ENCODE measurements at places on chromosomes 3 and 15.

DNA sequence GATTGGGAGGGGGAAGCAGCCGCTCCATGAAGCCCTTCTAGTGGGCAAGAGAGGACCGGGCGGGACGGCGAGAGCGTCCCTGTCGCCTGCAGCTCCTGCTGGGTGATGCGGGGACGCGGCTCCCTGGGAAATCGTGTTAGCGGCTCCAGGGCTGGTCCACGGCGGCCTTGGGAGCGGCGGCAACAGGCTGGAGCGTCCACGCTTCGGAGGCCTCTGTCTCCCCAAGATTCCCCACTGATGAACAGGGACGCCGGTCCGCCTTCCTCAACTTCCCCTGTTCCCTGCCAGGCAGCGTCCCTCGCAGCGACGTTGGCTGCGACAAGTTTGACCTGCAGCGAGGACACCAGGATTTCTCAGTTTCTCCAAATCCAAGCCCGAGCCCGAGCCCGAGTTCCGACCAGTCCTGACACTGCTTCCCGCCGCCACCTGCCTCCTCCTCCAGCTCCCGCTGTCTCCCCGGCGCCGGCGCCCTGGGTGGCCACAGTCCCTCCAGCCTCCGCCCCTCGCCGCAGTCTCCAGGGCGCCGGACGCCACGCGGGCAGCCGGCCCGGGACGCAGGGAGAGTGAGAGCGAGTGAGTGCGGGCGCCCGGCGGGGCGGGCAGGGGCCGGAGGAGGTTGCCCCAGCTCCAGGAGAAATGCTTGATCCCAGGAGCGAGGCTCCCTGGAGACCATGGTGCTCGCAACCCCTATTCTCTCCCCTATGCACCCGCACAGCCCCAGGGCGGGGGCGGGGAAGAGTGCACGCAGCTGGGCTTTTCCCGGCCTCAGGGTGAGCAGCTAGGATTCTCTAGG lies 78.1 kb upstream of the RNF7 start:
- no peak overlapping the region for H3K4me3 ChIP-seq
- H3K27ac ChIP-seq, result no peak overlapping the region
- H3K27me3 ChIP-seq, result peaks cover 10% of the 10 kb centered on the region

DNA sequence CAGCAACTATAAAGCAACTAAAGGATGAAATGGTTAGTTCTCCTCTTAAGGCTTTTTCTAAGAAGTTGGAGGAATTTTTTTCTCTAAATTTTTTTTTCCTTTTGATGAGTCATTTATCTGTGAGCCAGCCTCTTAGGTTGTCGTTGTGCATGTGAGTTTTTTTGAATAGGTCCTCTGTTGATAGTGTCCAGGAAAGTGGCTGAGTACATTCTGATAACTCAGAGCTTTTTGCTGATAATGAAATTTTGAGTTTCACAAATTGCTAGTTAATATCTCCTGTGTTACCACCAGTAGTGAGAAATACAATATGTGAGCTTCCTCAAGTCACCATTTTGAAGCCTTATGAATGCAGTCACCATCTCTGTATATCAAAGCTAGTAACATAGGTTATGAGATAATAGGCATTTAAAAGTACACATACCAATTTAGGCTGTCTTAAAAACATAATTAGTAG lies 7.1 kb upstream of the LXN start:
- H3K4me1 ChIP-seq, result no peaks in the 10 kb centered on the region
- no peak for DNase-seq
- H3K27ac ChIP-seq, result no peak overlapping the region
- H3K36me3 ChIP-seq, result no peaks in the 10 kb centered on the region
- no peaks in the 10 kb centered on the region for H3K27me3 ChIP-seq

DNA sequence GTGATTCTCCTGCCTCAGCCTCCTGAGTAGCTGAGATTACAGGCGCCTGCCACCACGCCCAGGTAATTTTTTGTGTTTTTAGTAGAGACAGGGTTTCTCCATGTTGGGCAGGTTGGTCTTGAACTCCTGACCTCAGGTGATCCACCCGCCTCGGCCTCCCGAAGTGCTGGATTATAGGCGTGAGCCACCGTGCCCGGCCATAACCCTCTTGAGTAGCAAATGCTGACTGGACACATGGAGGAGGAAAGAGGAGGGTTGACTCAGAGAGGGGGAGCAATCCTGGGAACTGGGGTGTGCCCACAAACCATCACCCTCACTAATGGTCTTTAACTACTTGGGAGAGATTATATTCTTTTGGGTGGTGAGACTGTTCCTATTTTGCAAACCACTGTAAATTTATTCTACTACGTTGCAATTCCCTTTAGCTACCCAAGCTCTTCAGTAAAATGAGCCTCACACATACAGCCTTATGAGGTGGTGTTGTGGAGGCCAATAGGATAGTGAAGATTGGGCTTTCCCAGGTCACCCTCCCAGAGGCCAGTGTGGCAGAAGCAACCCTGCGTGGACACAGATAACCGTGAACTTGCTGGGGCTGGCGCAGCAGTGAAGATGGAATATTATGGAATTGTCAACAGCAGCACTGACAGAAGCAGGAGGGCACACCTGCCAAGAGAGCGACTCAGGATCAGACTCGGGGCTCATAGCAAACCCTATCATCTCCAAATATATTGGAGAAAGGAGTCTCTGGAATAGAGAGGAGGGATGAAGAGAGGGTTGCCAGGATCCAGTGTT lies 37.4 kb downstream of the TLNRD1 start:
- no peak for DNase-seq
- no peaks in the 10 kb centered on the region for H3K27me3 ChIP-seq
- H3K36me3 ChIP-seq, result no peaks in the 10 kb centered on the region

- DNase-seq, result no peak
- no peaks in the 10 kb centered on the region for H3K4me1 ChIP-seq
- H3K27me3 ChIP-seq, result no peaks in the 10 kb centered on the region
- H3K4me3 ChIP-seq, result no peak overlapping the region
- no peaks in the 10 kb centered on the region for H3K36me3 ChIP-seq
Observed at GRCh38 chr3:23385327-23385726, 182.2 kb downstream of the UBE2E2 start.

All from MM.1S (cell line).